ENCODE measurements at places on chromosomes 7 and 10. TPM values are rescaled to one million over a fixed set of nuclear protein-coding genes. Genes with fewer than 3 reads are reported as not detected.

DNA sequence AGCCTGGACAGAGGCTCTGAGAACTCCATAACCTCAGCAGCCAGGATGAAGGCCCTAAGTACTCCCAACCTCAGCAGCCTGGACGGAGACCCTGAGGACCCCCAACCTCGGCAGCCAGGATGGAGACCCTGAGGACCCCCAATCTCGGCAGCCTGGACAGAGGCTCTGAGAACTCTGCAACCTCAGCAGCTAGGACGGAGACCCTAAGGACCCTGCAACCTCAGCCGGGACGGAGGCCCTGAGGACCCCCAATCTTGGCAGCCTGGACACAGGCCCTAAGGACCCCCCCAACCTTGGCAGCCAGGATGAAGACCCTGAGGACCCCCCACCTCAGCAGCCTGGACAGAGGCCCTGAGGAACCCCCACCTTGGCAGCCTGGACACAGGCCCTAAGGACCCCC is 16.5 kb downstream of the RRP12 start:
- no peaks in the 10 kb centered on the region for H3K27me3 ChIP-seq
- no peak overlapping the region for H3K27ac ChIP-seq
- no peaks in the 10 kb centered on the region for H3K36me3 ChIP-seq
- H3K4me3 ChIP-seq: no peak overlapping the region
- H3K4me1 ChIP-seq: no peaks in the 10 kb centered on the region

Gene KIAA1217
- 166 TPM for total RNA-seq

- no peak overlapping the region for H3K4me3 ChIP-seq
- no peaks in the 10 kb centered on the region for H3K27me3 ChIP-seq
- no peak for DNase-seq
- peaks cover 21% of the 10 kb centered on the region for H3K4me1 ChIP-seq
- H3K36me3 ChIP-seq: no peaks in the 10 kb centered on the region
These were observed 165.0 kb upstream of the ASAH2 start for GRCh38 chr10:50416181-50416824.

DNA sequence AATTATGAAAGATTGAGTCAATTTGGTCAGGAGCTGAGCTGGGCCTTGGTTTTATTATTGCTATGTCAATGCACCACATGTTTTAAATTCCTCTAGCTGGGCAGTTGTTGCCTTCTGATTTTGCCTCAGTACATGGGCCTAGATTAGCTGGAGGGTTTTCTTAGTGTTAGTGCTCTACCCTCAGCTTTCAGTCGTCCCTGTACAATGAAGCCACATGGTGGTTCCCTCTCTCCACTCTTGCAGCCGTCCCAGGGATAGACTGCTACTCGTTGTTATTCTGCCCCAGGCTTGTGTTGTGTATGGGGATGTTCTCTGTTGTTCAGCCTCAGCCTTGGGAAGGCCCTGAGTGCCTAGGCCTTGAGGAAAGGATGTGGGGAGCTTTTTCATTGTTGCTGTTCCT is 37.0 kb downstream of the NHLRC2 start:
- peak; percentile 42 for DNase-seq
- no peak overlapping the region for H3K4me3 ChIP-seq
- H3K36me3 ChIP-seq: no peaks in the 10 kb centered on the region

- no peaks in the 10 kb centered on the region for H3K27me3 ChIP-seq
- H3K36me3 ChIP-seq: no peaks in the 10 kb centered on the region
- H3K4me3 ChIP-seq: no peak overlapping the region
- H3K27ac ChIP-seq: no peak overlapping the region
- no peaks in the 10 kb centered on the region for H3K4me1 ChIP-seq
- peak; percentile 8 for DNase-seq
These were observed 3.7 kb upstream of the ZNF800 start for GRCh38 chr7:127396184-127396583.

Gene FIS1
- 97.9 TPM for total RNA-seq

DNA sequence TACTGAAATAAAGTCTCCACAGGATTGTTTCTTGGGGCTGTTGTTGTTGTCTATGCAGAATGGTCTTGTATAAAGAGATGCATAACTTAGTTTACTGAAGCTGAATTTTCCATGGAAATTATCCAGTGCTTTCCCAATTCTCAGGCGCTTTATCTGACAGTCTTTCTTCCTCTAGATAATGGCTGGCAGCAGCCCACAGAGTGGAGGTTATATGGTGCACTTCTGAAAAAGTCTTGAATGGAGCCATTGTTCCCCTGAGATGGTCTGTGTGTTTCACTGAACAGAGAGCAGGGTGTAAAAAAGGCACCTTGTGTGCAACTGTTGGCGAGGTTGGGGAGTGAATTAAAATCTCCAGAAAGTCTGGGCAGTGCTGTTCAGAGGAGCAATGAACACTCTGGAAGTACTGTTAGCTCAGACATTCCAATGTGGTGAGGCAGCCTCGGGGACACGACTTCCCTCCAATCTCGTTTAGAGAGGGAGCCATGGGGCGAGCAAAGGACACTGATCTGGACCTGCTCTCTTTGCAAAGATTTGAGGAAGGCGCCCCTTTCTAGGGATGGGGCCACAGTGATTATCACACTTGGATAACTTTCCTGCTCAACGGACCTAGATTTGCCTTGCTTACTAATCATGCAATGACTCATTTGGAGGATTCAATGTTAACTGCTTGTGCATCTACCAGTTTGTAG is 2.0 kb upstream of the PLCE1 start:
- peaks cover 43% of the 10 kb centered on the region for H3K4me1 ChIP-seq
- H3K27ac ChIP-seq: peak overlapping the region; percentile 78
- no peaks in the 10 kb centered on the region for H3K27me3 ChIP-seq
- no peaks in the 10 kb centered on the region for H3K36me3 ChIP-seq

DNA sequence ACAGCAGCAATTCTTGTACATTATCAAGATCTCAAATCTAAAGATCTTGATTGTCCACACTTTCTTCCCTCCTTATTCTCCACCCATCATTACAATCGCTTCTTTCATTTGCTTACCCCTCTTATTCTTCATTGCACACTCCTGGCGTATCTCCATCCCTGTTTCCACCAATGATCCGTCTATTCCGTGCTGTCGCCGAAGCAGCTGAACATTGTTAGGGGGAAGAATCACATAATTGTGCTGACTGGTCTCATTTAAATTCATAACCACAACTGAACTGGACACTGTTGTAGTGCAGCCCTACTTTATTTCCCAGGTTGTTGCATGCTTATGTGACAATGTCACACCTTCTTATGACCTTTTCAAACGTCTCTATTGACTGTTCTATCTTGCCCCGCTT is 18.9 kb upstream of the NRP1 start:
- no peak for DNase-seq
- no peak overlapping the region for H3K4me3 ChIP-seq
- peaks cover 7% of the 10 kb centered on the region for H3K4me1 ChIP-seq
- no peaks in the 10 kb centered on the region for H3K27me3 ChIP-seq
- H3K36me3 ChIP-seq: no peaks in the 10 kb centered on the region
- no peak overlapping the region for H3K27ac ChIP-seq

Gene MYL7
- 16.2 TPM for total RNA-seq

GRCh38 chr10:129878835-129879234 is 85.2 kb downstream of the EBF3 start:
- no peak for DNase-seq
- no peaks in the 10 kb centered on the region for H3K27me3 ChIP-seq
- no peak overlapping the region for H3K4me3 ChIP-seq
- H3K4me1 ChIP-seq: no peaks in the 10 kb centered on the region
- H3K36me3 ChIP-seq: no peaks in the 10 kb centered on the region

GRCh38 chr7:134514663-134515062 is 12.7 kb upstream of the AKR1B10 start:
- DNase-seq: no peak
- no peaks in the 10 kb centered on the region for H3K27me3 ChIP-seq
- no peak overlapping the region for H3K27ac ChIP-seq

GRCh38 chr10:110355922-110356627 is 51.4 kb upstream of the SMNDC1 start:
- H3K36me3 ChIP-seq: no peaks in the 10 kb centered on the region
- no peak for DNase-seq
- H3K4me3 ChIP-seq: no peak overlapping the region
- H3K27me3 ChIP-seq: no peaks in the 10 kb centered on the region

DNA sequence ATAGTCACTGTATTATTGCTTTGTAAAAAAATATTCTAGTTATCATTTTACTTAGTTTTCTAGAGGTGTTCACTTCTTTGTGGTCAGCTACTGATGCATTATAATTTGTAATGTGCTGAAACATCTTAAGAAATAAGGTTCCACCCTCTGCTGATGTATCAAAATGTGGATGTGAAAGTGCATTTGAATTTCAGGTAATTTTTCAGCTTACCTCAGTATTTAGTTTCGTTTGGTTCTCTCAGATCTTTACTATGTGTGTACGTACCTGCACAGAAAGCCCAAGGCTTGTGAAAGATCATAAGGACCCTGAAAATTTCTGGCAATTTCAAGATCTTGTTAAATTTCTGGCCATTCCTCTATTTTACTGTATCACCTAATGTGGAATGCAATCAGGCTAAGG is 542.3 kb upstream of the TPK1 start:
- DNase-seq: no peak
- no peak overlapping the region for H3K27ac ChIP-seq
- no peak overlapping the region for H3K4me3 ChIP-seq
- H3K27me3 ChIP-seq: no peaks in the 10 kb centered on the region

Gene RNLS
- 5.7 TPM for total RNA-seq

GRCh38 chr7:3027005-3027845 is 16.4 kb downstream of the CARD11 start:
- H3K27ac ChIP-seq: no peak overlapping the region
- H3K4me1 ChIP-seq: no peaks in the 10 kb centered on the region
- H3K36me3 ChIP-seq: no peaks in the 10 kb centered on the region
- H3K27me3 ChIP-seq: no peaks in the 10 kb centered on the region

DNA sequence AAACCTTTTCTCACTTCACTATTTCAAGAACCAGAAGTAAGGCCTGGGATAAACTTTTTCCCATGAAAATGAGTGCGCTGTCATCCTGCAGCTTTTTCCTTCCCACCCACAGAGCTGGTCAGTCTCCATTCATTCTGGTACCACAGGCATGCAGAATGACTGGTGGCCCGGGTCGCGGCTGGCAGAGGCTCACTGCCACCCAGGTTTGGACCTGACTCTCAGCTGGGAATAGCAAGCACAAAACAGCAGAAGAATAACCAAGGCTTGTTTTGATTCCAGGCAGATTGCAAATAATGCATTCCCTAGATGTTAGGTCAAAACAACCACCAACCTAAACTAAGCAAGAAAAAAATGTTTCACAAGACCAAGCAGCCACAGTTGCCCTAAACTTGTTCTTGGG is 190.5 kb upstream of the NRP1 start:
- no peak overlapping the region for H3K27ac ChIP-seq
- DNase-seq: no peak
- H3K4me1 ChIP-seq: peaks cover 8% of the 10 kb centered on the region
- H3K27me3 ChIP-seq: no peaks in the 10 kb centered on the region

Gene LRIT1
- not detected for total RNA-seq

DNA sequence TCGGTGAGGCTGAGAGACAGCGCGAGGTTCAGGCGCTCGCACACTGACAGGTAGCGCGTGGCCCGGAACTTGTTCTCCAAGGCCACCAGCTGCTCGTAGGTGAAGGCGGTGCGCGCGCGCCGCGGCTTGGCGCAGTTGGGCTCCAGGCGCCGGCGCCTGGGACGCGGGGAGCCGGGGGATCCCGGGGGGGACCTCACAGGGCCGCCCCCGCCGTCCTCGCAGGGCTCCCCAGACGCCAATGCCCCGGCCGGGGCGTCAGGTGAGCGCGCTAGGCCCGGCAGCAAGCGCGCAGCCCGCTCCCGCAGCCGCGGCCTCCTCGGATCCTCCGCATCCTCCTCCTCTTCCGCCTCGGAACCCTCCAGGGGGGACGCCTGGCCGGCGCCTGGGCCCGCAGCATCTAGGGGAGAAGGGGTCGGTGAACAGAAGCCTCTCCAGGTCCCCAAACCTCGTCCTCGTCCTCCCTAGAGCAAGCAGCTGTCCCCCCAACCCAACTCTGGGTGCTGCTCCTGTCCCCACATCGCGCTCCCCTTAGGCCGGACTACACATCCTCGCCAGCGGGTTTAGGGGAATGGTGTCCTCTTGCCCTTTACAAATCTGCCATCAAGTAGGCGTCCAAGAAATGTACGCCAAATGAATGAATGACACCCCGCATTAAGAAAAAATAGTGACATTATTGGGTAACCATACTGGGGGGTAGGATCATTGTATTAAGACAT is 1.9 kb downstream of the NKX1-2 start:
- peaks cover 22% of the 10 kb centered on the region for H3K4me1 ChIP-seq
- no peak for DNase-seq
- H3K27me3 ChIP-seq: peaks cover 2% of the 10 kb centered on the region
- H3K4me3 ChIP-seq: no peak overlapping the region

DNA sequence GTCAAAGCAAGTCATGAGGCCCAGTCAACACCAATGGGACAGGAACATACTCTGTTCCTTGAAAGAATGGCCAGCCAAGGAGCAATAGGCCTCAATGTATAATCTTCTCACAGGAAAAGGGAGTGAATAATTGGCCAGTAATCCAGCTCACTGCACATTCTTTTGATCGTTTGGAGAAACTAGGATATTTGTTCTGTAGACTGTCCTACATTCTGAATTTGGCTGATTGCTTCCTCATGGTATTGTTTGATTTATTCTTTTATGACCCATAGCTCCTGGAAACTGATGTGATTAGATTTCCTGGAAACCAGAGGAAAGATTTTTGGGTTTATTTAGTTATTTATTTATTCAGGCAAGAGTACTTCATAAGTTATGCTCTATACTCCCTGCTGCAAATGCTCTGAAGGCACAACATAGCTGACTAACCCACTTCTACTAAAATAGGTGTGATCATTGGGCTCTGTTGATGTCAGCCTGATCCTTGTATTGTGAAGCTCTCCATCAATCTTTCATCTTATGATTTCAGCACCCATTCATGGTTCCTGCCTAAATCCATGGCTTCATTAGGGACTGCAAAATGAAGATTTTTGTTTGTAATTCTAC is 745.2 kb downstream of the SUGCT start:
- H3K27ac ChIP-seq: no peak overlapping the region
- no peaks in the 10 kb centered on the region for H3K27me3 ChIP-seq
- H3K4me3 ChIP-seq: no peak overlapping the region
- no peaks in the 10 kb centered on the region for H3K36me3 ChIP-seq
- no peaks in the 10 kb centered on the region for H3K4me1 ChIP-seq
- no peak for DNase-seq

GRCh38 chr7:157881048-157881771 is 544.4 kb downstream of the DNAJB6 start:
- H3K36me3 ChIP-seq: no peaks in the 10 kb centered on the region
- no peak overlapping the region for H3K4me3 ChIP-seq
- no peaks in the 10 kb centered on the region for H3K4me1 ChIP-seq
- no peak for DNase-seq

Measured in Caco-2 (cell line).